ENCODE measurements at places on chromosomes 5 and 9. TPM values are rescaled to one million over a fixed set of nuclear protein-coding genes. Genes with fewer than 3 reads are reported as not detected.

- no peak for DNase-seq
Measured at GRCh38 chr5:4540375-4541173, 599.6 kb upstream of the ADAMTS16 start.

DNA sequence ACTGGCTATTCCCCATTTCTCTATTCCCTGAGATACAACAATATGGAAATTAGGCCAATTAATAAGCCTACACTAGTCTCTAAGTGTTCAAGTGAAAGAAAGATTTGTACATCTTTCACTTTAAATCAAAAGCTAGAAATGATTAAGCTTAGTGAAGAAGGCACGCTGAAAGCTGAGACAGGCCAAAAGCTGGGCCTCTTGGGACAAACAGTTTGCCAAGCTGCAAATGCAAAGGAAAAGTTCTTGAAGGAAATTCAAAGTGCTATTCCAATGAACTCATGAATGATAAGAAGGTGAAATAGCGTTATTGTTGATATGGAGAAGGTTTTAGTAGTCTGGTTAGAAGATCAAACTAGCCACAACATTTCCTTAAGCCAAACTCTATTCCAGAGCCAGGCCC is 256.2 kb downstream of the ZSWIM6 start:
- DNase-seq: no peak

GRCh38 chr9:121888438-121888775 is 204.7 kb downstream of the TTLL11 start:
- peak; percentile 88 for DNase-seq

KLHL3 gene
- 11.8 TPM for total RNA-seq

DNA sequence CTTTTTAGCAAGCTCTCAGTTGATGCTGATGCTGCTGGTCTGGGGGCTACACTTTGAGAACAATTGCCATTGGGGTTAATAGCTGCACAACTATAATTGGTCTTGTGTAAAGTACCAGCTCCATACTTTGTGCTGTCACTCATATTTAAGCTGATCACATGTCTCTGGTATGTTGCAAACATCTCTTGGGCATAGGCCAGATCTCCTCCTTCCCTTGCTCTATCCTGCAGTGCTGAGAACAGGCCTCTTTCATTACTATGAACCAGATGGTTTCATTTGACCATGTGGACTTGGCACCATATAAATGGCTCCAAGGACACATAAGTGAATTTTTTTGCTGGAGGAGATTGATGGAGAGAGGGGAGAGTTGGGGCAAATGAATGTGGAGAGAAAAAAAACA is 48.4 kb downstream of the DMRT2 start:
- no peak for DNase-seq

DNA sequence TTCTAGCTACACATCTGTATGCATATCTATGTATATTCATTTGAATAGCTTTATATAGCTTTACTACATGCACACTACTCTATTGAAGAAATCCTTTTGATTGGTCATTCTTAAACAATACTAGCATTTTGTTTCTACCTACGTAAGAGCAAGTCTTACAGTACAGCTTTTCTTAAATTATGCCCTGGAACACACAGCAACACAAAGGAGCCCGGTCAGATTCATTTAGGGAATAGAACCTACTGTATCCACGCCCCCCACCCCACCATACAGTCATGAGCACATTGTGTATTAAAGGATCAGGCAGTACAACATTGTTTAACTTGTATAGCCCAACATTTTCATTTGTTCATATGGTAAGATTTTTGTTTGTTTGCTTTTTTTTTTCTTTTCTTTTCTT is 162.8 kb downstream of the GIN1 start:
- no peak for DNase-seq

DNA sequence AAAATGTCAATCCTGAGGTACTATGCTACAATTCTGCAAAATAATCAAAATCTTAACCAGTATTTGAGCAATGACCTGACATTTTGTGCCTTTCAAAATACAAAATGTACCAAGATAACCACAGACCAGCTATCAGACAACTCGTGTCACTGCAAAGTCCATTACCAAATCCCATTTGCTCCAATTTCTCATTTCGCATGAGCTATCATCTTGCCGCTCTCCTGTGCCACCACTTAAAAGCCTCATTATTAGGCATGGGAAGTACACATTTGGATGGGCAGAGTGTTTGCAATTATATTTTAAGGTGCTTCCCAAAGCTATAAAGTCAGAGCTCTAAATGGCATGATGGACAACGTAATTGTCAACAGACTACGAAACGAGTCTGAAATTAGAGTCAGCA is 205.2 kb downstream of the AGTPBP1 start:
- no peak for DNase-seq

- DNase-seq: no peak
Measured at GRCh38 chr5:136101884-136102283, 30.8 kb upstream of the SMAD5 start.

GRCh38 chr9:69276775-69277174 is 48.2 kb upstream of the ENTREP1 start:
- DNase-seq: no peak

GDNF gene
- total RNA-seq: 20.5 TPM

ASS1 gene
- total RNA-seq: 182 TPM

IL17B gene
- total RNA-seq: 0.60 TPM

IFNA7 gene
- not detected for total RNA-seq

- DNase-seq: peak; percentile 76
Measured at GRCh38 chr9:76560481-76560922, 101.5 kb downstream of the GCNT1 start.

DNA sequence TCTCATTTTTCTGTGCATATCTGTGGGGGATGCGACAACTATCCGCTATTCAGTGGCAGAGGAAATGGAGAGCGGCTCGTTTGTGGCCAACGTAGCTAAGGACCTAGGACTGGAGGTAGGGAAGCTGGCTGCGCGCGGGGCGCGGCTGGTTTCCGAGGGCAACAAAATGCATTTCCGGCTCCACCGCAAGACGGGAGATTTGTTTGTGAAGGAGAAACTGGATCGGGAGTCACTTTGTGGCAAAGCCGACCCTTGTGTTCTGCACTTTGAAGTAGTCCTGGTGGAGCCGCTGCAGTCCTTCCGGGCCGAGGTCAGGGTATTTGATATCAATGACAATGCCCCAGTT is 320 bp downstream of the PCDHB1 start:
- no peak for DNase-seq

Measured in astrocyte (in vitro differentiated cells and primary cell).